ENCODE measurements at places on chromosomes 7 and 10.

DNA sequence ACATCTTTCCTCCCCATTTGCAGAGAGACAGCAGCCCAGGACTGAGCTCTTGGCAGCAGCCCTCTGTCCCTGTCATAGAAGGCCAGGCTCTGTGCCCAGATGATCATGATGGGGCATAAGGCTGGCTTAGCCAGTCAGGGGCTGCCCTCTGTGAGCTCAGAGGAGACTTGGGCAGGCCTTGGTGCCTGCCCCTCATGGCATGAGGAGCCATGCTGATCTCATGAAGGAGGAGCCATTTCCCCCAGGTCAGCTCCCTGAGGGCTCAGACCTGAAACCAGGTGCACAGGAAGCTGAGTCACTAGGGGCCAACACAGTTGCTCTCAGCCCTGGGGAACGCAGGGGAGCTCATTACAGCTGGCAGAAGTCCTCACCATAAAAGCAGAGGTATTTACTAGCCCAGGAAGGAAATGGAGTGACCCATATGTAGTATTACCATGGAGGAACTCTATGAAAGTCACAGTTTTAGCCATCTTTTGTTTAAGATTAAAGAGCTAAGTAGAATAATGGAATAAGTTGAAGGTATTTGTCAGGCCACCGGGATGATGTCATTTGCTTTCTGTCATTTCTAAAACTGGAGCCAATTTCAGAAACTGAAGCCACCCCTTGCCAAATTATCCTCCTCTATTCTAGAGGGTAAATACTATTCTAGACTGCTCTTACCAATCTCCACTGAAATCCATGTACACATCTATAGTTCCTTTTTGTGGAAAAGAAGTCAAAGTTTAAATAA is 362.4 kb upstream of the ZNF32 start:
- no peak for DNase-seq

GRCh38 chr7:35012160-35012559 is 25.1 kb downstream of the DPY19L1 start:
- DNase-seq: no peak

- no peak for DNase-seq
These were observed 2.3 kb upstream of the SMIM30 start for GRCh38 chr7:113120647-113121046.

DNA sequence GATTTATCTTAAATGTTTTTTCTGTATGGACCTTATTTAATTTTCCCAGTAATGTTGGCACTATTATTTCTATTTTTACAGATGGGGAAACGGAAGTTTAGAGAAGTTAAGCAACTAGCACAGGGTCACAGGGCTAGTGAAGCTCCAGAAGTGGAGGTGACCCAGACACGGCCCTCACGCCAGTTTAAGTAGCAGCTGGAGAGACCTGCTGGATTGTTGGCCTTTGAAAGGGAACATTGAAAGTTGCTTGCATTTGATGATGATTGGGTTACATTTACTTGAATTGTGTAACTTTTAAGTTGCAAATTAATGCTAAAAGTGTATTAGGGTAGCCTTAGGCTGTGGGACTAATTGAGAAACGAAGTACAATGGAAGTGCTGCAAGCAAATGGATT is 25.6 kb downstream of the CDK14 start:
- DNase-seq: no peak

DNA sequence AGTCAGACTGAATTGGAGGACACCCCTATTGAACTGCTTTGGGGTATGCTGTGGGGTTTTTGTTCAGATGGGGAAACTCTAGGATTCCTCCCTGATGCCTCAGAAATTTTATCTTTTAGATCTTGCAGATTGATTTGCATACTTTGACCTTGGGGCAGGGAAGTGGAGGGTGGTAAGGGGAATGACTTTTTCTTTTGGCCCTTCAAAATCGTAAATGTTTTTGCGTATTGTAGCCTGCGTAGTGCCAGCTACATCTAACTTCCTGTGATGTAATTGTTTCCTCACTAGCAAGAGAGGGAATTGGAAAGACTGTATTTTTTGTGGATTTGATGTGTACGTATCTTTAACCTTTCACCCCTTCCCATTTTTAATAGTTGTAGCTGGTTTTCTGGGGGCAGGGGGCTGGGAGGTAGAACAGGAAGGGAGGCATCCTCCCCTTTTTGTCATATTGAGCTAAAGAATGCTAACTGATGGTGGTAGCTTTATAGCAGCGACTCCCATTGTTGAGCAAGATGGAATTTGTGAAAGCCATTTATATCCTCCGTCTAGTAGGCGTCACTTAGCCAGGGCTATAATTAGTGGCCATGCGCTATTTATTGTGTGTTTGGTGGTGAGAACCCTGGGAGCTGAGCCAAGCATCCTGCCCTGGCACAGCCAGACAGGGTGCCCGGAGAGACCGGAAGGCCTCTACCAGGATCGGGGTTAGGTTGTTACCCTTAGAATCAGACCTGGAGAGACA is 11.3 kb downstream of the DUSP5 start:
- peak; percentile 3 for DNase-seq

- peak; percentile 26 for DNase-seq
These were observed 1.0 kb downstream of the TWIST1 start for GRCh38 chr7:19116121-19117090.

- DNase-seq: no peak
These were observed 6.8 kb upstream of the C10orf120 start for GRCh38 chr10:122706467-122706866.

DNA sequence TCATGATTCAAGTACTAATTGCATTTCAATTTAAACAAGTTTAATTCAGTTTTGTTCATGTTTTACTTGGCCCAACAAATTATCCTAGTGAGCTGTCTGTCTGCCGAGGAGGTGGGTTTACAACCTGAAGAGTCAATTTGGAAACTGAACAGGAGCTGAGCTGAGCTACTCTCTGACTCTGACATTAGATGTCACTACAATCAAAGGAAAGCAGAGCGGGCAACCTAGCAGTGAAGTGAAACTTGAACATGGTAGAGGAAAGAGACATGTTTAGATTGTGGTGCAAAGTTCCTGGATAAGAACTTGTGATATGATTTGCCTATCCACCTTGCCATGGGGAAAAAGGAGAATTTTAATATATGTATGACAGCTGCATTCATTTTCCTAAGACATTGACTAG is 9.6 kb upstream of the AGR3 start:
- DNase-seq: no peak

DNA sequence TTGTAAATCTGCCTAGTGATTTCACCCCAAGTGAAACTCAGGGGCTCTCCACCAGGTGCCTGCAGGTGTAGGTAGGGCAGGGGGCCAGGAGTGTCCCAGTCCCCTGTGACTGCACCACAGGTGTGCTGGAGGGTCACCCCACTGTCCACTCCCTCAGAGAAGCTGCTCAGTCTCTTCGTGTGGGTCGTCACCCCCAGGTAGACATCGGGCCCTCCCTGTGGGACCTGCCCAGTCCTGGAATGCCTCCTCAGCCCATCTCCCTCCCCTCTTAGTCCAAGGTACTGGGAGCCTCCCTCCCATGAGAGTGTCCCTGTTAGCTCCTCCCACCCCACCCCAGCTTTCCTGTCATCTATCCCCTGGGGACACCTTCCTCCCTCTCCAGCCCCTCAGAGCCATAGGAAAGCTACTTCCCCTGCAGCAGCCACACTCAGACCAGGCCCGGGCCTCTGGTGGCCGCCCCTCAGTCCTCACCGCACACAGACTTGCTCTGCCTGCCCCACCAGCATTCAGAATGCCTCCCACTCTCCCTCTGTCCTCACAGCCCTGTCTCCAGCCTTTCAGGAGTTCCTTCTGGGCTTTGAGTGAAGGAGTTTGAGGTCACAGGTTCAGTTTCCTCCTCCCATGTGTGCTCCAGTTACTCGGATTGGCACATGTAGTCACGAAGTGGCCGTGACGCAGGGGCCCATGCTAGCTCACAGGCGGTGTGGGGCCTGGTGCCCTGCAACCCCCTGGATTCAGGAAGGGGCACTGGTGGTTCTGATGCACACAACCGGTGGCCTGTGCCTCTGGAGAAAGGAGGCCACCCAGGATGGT is 5.1 kb downstream of the ALOX5 start:
- no peak for DNase-seq

GRCh38 chr10:96188916-96189315 is 58.8 kb downstream of the ZNF518A start:
- no peak for DNase-seq

- DNase-seq: no peak
These were observed 12.0 kb upstream of the LRRC61 start for GRCh38 chr7:150311146-150311545.

DNA sequence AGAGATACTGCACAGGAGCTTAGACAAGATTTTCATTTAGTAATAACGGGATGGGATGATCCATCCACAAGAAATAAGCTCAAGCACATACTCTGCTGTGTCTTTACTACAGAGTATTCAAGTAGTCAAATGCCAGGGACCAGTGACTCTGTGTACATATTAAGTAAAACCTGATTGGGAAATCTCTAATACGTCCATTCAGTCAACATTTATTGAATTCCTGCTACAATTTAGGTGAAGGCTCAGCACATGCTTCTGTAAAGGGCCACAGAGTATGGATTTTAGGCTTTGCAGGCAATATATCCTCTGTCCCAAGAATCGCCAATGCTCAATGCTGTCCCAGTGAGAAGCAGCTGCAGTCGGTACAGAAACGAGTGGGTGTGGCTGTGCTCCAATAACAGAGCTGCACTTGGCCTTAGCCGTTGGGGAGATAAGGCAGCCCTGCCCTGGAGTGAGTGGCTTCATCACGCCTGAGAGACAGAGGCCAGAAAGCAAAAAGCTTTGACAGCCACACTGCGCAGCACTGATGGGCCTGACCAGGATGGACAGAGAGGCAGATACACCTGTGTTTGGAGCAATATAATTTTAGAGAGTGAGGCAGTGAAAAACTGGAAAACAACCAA is 186.8 kb downstream of the PARD3 start:
- no peak for DNase-seq

DNA sequence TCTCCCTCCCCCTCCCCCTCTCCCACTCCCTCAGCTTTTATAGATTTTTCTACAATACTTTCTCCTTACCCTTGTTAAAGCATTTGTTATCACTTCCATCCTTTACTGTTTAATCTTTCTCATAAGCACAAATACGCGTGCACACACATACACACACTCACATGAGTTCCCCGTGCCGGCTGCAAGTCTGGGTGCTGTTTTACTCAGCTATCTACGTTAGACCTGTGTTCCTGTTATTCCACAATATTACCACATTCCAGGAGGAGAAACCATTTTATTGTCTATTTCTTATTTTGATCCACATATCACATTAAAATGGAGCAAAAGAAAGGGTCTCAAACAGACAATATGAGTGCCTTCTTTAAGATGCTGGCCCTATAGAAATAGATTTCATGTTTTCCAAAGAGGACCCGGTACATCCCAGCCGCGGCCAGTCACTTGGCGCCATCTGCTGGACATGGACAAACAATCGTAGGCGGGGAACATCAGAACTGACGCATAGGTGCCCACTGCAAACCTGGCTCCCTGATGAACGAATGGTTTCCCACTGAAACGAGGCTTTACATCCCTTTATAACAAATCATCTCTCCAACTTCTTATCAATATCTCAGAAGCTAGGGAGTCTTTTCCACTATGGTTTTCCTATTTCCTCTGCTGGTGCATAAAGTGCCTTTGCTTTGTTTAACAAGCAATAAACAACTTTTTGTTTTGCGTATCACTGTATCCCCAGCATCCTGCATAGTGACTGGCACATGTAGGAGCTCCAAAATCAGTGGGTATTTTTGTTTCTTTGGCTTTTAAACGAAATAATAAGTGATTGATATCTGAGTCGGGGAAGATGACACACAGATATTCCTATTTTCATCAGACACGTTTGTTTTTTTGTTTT is 25.2 kb upstream of the OPTN start:
- no peak for DNase-seq

DNA sequence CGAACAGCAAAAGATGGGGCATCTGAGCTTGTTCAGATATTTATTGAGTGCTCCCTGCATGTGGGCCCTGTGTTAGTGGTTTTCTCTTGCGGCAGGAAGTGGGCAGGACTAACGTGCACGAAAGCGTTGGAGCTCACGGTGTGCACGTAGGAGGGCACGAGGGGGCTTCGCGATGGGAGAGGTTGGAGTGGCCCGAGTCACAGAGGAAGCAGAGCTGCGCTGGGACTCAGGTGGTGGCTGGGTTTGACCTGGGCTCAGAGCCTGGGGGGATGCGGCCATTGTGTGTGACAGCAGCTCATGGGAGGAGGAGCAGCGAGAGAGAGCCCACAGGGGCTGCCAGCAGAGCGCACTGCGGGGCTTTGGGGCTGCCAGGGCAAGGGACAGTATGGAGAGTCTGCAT is 7.7 kb downstream of the ZSCAN25 start:
- DNase-seq: no peak

DNA sequence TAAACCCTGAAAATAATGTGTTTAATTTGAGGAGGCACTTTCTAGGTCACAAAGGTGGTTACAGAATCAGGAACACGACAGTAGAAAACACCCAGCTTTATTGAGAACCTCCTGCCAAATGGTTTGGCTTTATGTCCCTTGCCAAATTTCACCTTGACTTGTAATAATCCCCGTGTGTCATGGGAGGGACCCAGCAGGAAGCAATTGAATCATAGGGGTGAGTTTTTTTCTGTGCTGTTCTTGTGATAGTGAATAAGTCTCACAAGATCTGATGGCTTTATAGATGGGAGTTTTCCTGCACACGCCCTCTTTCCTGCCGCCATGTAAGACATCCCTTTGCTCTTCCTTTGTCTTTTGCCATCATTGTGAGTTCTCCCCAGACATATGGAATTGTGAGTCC is 193.8 kb upstream of the KLF6 start:
- no peak for DNase-seq

DNA sequence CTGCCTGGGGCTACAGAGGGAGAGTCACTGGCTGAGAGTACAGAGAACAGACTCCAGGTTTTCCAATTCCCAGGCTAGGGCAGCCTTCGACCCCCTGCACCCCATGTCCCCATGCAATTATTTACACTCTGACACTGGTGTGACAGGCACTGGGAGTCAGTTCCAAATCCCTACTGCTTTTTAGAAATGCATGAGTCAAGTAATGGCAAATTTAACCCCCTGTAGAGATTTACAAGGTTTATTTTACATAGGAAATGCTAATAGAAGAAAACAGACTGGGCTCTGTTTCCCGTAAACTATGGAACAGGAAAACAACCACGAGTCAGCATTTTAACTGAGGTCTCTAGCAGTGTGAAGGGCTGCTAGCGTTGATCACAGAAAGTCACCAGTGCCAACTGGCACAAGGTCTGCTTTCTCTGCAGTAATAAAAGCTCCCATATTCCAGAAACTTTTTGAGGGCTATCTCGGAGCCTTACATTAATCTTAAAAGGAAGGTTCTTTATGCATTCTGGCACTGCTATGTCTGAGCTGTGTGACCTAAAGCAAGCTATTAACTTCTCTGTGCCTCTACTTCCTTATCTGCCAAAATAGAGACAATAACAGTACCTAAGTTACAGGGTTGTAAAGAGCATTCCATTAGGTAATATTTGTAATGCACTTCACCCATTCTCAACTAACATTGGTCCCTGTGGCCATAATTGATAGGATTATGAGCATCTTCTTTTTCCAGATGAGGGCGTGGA is 28.2 kb downstream of the NOD1 start:
- no peak for DNase-seq

GRCh38 chr7:97401398-97401797 is 283.9 kb downstream of the SDHAF3 start:
- no peak for DNase-seq

GRCh38 chr7:48173756-48174382 is 2.6 kb downstream of the ABCA13 start:
- DNase-seq: no peak
